Stimulated activated CD8-positive, alpha-beta memory T cell treated with anti-CD3 and anti-CD28 coated beads, Interleukin-4, amount 100 ng/mL, for 48 hours (primary cell): ENCODE measurements at places on chromosomes 7 and 10.

- DNase-seq, result no peak
Measured at GRCh38 chr10:31647861-31648260, 280.8 kb downstream of the ARHGAP12 start.

- no peak for DNase-seq
Measured at GRCh38 chr7:17580141-17580540, 281.7 kb downstream of the AHR start.

- DNase-seq, result no peak
Measured at GRCh38 chr10:129820451-129820850, 143.6 kb downstream of the EBF3 start.

GRCh38 chr7:72223351-72223750, 188.8 kb downstream of the CALN1 start:
- no peak for DNase-seq

DNA sequence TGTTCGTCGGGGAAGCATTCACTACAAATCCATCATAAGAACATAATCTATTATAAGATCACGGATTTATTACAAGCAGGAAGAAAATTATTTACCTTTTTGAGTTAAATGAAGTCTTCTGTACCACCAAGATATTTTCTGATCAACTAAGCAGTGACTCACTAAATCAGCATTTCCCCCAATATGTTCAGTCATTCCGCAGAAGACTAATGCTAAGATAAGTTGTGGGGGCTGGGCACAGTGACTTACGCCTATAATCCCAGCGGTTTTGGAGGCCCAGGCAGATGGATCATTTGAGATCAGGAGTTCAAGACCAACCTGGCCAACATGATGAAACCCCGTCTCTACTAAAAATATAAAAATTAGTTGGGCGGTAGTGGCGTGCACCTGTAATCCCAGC, 144.2 kb upstream of the EGR2 start:
- no peak for DNase-seq

DNA sequence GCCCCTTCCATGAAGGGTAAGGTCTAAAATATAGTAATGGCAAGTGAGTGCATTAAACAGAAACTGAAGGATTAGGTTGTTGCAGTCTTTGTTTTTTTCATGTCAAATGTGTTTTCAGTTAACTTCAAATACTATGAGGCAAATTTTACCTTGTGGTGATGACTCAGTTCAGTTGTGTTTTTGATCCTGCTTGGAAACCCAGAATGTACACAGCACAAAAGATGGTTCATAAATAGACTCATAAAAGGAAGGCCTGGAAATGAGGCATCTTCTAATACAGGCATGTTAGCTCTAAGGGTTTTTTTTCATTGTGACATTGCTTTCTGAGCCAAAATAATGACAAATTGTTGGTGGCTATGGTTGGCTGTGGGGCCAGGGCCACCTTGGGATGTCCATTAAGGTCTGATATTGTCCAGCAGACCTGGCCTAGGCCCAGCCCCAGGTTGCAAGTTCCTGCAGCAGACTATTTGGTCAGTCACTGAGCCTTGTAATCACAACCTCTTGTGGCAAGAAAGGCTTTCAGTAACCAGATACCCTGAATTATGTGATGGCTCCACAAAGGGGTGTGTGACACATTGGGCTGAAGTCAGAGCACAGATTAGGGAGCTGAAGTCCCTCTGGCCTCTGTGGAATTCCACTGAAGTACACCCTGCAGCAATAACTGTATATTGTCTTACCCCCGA, 69.0 kb upstream of the SAMD8 start:
- DNase-seq, result no peak

- DNase-seq, result no peak
Measured at GRCh38 chr10:35306852-35307251, 29.5 kb upstream of the CCNY start.

DNA sequence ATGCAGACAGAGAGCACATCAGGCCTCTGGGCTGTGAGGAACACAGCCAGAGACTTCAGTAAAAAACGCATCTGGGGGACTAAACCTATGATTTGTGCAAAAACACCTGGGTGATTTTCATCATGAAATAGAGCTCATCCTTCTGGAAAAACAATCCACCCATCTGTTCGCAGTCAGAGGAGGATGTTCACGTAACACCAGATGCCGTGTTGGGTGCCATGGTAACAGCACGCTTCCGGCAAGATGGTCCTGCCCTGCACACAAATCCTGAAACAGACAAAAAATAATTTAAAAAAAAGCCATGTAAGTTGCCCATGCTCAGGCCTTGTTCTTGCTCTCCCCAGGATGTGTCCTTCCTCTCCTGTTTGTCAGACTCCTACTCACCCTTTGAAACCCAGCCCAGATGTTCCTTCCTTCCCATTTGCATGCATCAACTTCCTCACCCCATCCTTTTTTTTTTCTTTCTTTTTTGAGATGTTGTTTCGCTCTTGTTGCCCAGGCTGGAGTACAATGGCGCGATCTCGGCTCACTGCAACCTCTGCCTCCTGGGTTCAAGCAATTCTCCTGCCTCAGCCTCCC, 28.3 kb upstream of the GNA12 start:
- DNase-seq, result no peak

DNA sequence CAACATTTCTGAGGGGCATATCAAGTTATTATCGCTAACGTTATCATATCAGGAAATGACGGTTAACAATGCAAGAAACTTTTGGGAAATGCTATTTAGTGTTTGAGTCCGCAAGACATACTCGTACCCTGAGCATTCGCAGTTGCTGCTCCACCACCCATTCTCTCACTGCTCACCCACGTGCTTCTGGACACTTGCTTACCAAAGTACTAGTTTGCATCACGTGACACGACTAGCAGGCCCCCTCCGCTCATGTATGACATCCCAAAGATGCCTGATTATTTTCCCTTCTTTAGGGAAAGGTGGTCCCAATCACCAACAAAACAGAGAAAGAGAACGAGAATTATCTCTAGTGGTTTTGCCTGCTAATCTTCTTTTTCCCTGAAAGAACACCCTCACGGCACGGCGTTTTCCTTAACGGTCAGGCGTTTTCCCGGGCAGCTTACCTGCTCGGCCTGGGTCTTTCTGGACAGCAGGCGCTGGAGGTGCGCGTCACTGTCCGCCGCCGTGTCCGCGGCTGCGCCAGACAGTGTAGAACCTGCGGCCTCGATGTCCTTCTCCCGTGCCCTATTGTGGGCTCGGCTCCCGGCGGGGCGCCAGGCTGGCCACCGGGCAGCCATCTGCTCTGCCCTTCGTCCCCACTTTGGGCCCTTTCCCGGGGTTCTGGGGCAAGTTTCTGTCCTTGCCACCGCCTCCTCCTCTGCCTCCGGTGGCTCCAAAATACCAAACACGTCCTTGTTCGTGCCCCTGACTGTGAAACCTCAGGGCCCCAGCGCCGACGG, at the start of gene SUPV3L1:
Gene SUPV3L1, plus strand, starts transcription at position 492 of the 782 bp plus-strand sequence. Its CDS starts 58 bp downstream, at position 550.
- peak; percentile 94 for DNase-seq

DNA sequence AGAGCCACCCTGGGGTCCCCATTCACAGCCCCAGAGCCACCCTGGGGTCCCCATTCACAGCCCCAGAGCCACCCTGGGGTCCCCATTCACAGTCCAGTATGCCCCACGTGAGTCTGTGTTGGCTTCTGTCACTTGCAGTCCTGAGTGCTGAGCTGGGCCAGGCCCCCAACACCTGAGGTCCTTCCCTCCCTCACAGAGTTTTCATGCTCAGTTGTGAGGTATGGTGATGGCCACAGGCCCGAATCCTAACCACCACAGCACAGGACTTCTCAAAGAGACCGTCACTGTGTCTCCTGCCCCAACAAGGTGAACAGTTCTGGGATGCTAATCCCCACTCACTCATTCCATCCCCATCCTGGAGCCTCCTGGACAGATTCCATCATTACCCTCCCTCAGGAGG, 239.2 kb downstream of the PTPRN2 start:
- no peak for DNase-seq

DNA sequence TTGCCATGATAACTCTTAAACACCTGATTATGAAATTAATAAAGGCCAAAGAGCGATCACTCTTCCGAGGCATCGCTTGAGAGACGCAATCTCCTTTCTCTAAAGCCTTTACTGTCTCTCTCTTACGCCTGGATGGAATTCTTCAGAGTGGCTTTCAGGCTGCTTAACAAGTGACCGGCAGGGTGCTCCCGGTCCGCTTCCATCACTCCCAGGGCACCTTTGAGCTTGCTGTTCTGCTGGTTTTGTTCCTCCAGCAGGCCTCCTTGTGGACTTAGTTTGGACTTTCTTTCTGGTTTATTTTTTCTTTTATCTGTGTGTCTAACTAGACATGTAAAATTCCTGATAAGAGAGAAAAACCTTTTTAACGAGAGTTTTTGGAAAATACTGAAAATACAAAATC, 60.9 kb downstream of the MRPL32 start:
- no peak for DNase-seq

GRCh38 chr10:91799612-91799975, 1.4 kb downstream of the TNKS2 start:
- DNase-seq, result no peak

DNA sequence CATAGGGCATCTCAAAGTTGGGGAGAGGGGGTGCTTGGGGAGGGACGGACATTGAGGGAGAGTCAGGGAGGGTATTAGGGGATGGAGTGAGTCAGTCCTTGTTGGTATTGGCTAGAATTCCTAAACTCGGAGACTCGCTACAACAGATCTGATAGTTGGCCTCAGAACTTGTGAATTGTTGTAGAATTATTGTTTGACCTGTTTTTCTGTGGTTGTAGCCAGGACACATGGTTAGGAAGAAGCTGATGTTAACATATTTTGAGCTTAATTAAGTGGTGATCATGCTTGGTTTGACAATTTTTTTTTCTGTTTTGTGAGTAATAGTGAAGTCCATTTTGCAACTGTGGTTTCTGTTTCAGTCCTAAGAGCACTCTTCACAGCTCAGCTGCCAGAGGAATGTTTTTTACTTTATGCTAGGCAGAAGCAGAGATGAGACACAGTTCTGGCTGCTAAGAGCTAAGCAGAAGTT, 1190.3 kb upstream of the C7orf33 start:
- no peak for DNase-seq

DNA sequence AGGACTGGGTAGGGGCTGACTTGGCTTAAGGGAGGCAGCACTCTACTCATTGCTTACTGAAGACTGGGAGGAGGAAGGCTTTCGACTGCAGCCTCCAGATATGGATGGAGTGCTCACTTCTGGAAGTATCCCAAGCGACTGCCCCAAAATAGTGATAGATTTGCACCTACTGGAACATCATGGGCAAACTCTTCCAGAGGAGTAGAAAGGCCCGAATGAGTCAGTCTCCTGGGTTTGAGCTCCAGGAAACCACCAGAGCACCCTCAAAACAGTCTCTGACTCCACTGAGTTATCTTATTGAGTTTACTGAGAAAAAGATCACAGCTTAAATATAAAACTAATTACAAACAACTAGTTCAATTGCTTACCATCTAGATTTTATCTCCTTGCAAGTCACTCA, 37.2 kb upstream of the PDLIM1 start:
- no peak for DNase-seq

GRCh38 chr10:44935201-44935965, 24.2 kb upstream of the RASSF4 start:
- DNase-seq, result peak; percentile 10

DNA sequence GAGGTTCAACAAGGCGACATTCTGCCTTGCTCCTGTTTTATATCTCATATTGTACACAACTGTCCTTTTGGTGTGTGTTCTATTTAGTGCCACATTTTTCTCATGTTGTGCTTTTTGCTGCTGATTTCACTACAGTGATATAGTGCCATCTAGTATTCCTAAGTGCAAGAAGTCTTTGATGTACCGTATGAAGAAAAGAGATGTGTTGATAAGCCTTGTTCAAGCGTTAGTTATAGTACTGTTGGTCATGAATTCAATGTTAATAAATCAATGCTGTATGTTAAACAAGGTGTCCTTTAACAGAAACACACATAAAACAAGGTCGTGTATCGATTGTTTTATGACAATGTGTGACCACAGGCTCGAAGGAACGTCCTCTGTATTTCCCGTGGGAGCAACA, 939.4 kb downstream of the GATA3 start:
- DNase-seq, result no peak

GRCh38 chr7:137877027-137877675, 30.4 kb upstream of the DGKI start:
- no peak for DNase-seq

DNA sequence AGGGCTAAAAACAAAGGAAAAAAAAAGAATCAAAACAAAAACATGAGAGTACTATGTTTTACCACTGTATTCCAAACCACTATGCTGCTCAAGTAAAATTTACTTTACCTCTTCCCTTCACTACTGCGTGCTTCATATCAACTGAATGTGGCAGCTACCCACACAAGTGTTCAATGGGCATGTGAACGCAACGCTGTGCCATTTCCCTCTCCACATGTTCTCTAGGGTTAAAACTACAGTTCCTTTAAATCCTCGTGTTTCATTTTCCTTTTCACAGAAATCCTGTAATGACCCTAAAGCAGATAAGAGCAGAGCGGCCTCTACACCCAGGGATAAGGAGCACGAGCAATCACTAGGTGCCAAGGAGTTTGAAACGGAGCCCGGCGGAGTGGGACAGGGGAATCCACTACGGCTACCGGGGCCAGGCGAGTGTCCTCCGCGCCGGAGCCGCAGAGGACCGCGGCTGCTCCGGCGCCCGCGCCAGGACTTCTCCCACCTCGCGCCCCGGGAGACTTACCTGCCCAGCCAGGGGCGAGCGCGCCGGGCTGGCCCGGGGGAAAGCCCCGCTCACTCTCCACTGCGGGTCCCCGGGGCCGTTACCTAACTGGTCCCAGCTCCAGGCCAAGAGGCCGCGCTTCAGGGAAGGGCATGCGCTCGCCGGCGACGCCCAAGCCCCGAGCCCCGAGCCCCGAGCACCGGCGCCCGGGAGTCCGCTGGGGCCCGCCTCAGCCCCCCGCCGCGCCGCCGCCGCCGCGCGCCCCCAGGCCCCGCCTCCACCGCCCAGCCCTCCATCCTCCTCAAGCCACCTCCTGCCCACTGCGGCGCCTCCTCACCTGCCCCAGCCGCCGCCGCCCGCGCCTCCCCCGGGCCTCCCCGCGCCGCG, 711 bp downstream of the NAMPT start:
- peak; percentile 69 for DNase-seq

- no peak for DNase-seq
Measured at GRCh38 chr7:54014765-54015164, 527.4 kb upstream of the VSTM2A start.

DNA sequence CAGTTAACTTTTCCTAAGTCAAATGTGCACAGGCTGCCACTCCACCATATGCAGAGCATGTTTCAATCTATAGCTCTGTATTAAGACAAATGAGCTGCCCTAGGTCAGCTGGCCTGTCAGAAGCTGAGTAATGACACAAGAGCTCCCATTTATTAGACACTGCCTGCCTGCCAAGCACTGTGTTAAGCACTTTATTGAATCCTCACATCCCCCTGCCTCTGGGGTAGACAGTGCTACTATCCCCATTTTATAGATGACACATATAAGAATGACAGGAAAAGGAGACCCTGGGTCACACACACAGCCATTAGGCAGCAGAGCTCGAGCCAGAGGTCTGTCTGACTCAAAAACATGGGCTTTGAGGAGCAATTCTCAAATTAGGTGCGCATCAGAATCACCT, 179.8 kb upstream of the PDE1C start:
- DNase-seq, result no peak
